ENCODE measurements at places on chromosomes 2 and 18.

DNA sequence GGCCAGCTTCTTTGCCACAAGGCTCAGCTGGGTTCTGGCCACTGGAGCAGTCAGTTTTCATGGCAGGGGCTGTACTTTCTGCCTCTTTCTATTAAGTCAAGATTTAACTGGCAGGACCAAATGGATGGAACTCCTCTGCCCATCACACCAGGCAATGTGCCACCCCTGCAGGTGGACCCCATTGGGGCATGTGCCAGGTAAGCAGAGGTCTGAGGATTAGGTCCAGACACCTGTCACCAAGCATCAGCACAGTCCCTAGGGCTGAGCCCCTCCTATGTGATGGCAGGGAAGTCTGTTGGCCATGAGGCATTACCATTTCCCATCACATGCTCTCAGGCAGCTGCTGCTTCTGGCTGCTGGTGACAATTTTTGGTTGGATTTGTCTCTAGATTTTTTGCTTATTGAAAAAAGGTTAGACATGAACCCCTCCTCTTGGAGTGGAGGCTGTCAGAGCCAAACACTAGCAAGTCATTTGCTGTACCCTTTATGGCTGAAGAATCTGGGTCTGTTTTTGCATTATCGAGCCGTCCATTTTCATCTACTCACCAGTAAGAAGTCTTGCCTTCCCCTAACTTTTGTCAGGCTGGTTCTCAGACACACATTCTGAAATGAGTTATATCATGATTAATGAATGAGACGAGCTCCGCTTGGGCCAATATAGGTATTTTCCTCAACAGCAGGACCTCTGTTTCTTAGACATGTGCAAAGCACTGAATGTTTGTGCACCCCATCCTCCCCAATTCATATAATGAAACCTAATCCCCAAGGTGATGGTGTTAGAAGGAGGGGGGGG is 328.0 kb downstream of the TSN start:
- peak; percentile 23 for DNase-seq

DNA sequence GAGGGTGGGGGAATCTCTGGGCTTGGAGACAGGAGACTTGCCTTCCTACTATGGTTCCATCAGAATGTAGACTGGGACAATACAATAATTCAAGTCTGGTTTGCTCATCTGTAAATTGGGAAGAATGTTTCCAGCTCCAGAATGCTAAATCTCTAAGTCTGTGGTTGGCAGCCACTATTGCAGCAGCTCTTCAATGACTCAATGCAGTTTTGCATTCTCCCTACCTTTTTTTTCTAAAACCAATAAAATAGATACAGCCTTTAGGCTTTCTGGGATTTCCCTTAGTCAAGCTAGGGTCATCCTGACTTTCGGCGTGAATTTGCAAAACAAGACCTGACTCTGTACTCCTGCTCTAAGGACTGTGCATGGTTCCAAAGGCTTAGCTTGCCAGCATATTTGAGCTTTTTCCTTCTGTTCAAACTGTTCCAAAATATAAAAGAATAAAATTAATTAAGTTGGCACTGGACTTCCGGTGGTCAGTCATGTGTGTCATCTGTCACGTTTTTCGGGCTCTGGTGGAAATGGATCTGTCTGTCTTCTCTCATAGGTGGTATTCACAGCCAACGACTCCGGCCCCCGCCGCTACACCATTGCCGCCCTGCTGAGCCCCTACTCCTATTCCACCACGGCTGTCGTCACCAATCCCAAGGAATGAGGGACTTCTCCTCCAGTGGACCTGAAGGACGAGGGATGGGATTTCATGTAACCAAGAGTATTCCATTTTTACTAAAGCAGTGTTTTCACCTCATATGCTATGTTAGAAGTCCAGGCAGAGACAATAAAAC is 6.5 kb downstream of the TTR start:
- DNase-seq: no peak

DNA sequence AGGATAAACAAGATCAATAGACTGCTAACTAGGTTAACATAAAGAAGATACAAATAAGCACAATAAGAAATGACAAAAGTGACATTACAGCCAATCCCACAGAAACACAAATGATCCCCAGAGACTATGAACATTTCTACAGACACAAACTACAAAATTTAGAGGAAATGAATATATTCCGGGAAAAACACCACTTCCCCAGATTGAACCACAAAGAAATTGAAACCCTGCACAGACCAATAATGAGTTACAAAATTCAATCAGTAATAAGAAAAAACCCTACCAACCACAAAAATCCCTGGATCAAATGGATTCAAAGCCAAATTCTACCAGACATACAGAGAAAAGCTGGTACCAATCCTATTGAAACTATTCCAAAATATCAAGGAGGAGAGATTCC is 232.4 kb upstream of the RBMS1 start:
- no peak for DNase-seq

- DNase-seq: no peak
Observed at GRCh38 chr18:43108882-43109281, 6.6 kb downstream of the RIT2 start.

DNA sequence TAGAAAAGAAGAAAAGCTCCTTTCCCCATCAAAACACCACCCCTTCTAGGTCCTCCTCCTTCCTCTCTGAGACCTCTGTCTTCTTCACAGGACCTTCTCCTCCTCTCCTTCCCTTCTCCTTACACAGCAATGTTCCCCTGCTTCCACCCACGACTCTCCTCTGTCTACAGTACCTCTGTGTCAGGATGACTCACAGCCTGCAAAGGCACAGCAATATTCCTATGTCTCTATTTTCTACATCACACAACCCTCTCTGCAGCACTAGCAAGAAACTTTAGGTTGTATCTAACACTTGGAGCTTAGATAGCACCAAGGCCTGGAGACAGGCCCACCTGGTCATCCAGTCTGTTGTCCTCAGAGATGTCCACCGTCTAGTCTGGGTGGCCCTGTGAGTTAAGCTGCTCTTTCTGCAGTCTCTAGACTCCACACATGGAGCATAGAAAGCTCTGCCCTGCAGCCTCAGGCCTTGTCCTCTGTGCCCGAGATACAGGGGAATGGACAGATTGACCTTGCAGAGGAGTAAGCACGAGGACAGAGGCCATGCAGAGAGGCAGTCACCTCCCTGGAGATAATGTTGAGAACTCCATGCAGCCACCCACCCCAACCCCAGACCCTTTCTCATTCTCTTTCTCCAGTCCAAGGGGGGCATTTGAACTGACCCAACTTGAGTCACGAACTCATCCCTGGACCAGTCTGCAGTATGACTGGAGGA is 212.0 kb downstream of the TNS1 start:
- no peak for DNase-seq

- DNase-seq: no peak
Observed at GRCh38 chr2:36146765-36147164, 208.8 kb upstream of the CRIM1 start.

GRCh38 chr2:19902216-19902740 is 495 bp upstream of the TTC32 start:
- no peak for DNase-seq
